ENCODE measurements at places on chromosomes 3 and 15.

GRCh38 chr3:49255112-49255511, 21.9 kb downstream of the C3orf62 start:
- DNase-seq, result no peak

GRCh38 chr15:93372208-93372864, 283.3 kb upstream of the RGMA start:
- no peak for DNase-seq

- no peak for DNase-seq
These were observed 93.4 kb downstream of the CCNL1 start for GRCh38 chr3:157066335-157067098.

GRCh38 chr3:42102571-42102970, 11.4 kb downstream of the TRAK1 start:
- DNase-seq, result no peak

DNA sequence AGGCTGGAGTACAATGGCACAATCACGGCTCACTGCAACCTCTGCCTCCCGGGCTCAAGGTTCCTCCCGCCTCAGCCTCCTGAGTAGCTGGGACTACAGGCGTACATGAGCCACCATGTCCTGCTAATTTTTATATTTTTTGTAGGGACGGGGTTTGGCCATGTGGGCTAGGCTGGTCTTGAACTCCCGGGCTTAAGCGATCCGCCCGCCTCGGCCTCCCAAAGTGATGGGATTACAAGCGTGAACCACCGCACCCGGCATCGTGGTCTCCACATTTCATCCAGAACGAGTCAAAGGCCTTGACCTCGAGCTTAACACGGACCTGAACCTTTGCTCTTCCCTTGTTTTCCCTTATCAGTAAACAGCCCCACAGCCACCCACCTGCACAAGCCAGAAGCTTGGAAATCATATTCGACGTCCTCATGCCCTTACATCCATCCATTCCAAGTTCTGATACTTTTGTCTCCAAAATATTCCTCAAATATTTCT, 1.4 kb upstream of the PTPN23 start:
- DNase-seq, result no peak

DNA sequence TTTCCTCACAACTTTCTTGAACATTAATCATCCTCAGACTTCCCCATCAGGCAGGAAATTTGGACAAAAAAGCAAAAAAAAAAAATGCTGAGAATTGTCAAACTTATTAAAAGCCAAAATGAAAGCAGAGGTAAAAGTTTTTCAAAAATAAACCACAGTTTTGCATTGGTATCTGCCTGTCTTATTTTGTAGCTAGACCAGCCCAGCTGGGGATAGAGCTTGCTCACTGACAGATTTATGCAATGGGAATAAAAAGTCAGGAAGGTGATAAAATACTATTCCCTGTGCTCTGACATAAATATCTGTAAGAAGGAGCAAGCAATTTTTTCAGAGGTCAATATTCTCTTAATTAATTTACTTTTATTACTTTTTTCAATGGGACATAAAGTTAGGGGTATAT, 1006.7 kb upstream of the ALCAM start:
- DNase-seq, result no peak

- DNase-seq, result no peak
These were observed 189.3 kb upstream of the EIF1B start for GRCh38 chr3:40120067-40120692.

GRCh38 chr3:67630666-67631362, 23.6 kb downstream of the SUCLG2 start:
- DNase-seq, result no peak

GRCh38 chr15:44414001-44414400, 13.4 kb upstream of the CTDSPL2 start:
- no peak for DNase-seq

DNA sequence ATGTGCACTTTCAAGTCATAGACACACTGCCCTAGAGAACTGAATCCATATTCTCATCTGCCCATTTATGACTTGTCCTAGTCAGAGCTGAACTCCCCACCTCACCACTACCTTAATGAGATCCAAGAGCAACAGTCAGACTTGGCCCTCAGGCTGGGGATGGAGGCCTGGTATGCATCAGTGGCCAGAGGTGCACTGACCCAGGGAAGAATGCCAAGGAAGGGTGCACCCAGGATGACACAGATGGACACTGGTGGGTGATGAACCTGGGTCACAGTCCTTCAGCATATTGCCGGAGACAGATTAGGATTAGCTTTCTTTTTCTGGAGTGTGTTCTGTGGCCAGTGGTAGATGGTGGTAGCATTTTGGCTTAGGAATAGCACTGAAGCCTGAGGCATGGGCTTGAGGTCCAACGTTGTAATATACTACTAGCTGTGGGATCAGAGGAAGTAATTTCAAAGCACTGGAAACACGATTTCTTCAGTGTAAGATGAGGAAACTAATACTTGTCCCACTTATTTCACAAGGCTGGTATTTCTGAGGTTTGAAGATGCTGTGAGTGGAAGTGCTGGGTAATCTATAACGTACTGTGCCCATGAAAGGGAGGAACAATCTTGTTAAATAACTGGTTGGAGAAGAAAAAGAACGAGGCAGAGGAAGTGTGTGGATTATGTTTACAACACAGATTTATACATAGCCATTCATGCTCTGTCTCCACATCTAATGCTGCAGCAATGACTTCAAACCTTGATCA, 265.0 kb downstream of the THRB start:
- no peak for DNase-seq

DNA sequence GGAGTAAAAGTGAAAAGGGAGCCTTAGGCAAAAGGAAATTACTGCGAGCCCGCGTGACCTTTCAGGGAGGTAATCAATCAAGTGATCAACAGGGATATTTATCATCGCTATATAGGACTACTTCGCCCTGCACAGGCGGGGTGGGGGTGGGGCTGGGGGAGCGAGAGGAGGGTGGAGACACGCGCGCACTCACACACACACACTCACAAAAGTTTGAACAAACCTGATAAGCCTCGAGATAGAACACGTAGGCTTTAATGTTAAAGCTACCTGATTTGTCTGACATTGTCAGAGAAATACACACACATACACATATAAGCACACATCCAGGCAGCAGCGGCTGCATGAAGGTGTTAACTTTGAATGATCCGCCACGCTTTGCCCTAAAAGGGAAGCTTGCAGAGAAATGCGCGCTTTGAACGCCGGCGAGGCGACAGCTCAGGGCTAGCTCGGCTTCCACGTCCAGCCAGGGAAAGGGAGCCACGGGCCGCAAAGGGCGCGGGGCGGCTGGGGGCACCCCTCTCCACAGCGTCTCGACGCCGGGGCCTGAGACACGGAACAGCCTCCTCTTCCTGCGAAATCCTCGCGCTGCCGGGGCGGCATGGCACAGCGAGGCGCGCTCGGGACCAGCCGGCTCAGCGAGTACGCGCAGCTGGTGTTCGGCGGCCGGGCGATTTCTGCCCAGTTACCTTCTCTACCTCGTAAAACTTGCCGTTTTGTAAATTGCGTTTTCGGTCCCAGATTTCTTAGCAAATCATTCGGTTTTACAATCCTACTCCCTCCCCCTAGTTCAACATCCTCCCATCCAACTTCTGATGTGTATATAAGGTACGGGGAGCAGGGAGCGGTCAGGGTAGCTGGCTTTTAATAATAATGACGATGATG, 4.8 kb upstream of the MECOM start:
- DNase-seq, result peak; percentile 65

DNA sequence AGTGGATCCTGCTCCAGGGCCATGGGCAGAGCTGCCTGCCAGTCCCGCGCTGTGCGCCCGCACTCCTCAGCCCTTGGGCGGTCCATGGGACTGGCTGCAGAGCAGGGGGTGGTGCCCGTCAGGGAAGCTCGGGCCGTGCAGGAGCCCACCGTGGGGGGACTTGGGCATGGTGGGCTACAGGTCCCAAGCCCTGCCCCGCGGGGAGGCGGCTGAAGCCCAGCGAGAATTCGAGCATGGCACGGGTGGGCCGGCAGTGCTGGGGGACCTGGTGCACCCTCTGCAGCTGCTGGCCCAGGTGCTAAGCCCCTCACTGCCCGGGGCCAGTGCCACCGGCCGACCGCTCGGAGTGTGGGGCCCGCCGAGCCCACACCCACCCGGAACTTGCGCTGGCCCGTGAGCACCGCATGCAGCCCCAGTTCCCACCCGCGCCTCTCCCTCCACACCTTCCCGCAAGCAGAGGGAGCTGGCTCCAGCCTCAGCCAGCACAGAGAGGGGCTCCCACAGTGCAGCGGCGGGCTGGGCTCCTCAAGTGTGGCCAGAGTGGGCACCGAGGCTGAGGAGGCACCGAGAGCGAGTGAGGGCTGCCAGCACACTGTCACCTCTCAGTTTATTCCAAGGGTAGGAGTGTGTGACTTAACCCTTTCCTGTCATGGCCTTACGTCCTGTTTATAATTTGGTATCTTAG, 129.3 kb downstream of the TMEM108 start:
- DNase-seq, result no peak

- DNase-seq, result no peak
These were observed 50.0 kb downstream of the CYP19A1 start for GRCh38 chr15:51288143-51289065.

DNA sequence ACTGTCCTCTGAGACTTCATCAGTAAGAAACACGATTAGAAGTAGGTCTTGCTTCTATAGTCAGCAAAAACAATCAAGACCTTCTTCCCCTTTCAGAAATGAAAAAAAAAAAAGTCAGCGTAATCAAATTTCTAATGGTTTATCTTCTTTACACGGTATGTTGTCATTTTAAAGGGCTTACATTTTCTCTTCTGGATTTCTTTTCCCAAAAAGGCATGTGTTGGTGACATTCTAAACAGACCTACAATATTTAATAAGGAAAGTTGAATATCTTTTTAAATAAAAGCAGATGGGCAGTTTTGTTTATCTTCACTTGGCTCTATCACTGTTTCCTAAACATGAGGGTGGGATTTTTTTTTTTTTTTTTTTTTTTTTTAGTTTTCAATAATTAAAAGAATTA, 197.3 kb upstream of the ADAMTS9 start:
- no peak for DNase-seq

DNA sequence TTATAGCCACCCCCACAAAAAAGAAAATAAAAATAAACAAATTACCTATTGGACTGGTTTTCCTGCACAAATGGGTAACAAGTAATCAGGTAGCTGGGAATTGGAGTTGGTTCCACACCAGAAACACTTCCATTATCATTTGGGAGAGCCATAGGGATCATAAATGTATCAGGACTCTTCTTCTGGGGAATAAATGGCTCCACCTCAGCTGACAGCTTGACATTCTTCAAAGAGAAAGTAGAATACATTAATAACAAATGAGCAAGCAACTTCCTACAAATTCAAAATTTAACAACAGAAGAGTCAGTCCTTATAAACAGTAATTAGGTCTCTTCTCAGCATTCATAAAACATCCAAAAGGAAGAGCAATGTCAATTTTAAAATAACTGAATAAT, 8.7 kb downstream of the SECISBP2L start:
- no peak for DNase-seq

DNA sequence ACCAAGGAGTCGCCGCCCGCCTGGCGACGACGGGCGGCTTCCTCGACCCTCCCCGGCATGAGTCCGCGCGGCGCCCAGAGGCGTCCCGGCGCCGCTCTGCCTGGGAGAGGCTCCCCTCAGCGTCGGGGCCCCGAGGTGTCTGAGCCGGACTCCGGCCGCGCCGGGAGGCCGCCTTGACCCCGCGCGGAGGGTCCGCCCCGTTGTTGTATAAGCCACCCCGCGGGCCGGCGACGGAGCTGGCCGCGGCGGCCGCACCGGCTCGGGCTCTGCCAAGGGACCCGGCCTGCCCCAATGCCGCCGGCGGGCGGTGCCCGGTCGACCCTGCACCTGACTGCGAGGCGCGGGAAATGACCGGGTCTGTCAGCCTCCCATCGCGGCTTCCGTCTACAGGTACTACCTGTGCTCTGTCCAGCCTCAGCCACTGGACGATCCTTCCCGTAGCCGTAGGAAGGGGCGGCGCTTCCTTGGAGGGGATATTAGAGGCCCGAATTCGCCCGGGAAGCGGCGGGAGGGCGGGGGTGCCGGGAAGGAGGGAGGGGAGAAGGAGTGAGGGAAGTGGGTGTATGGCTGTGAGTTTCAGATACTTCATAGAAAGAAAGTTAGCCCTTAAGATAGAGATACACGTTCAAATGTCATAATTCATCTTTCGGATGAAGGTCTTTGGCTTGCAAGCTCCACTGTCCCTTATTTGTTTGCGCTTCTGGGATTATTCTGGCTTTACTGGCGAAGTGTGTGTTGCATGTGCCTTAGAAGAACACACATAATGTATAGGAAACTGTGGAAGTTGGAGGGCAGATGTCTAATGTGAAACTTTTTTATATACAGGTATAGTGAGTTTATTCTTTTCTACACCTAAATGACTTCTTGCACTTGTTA, 620 bp downstream of the ABHD5 start:
- DNase-seq, result peak; percentile 44

DNA sequence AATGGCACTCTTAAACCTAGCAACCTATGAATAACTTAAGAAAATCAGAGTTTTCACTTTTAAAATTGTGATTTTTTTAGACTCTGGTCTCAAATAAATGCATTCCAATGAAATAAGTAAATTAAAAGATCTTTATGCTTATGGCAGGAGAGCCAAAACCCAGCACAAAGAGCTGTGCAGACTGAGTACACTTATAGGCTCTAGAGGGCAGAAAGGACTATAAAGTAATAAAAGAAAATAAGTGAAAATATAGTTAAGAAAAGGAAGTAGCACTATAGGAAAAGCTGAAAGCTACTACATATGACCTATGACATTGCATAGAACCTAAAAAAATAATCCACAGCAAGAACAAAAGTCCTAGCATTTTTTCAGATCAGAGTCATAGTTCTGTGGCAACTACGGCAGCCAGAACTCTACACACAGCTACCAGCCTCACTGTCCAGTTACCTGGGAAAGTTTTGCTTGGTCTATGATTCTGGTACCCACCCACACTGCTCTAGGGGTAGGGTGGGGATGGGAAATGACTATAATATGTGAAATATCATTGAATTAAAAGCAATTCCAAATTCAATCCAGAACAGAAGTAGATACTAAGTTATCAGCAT, 30.5 kb downstream of the CLASP2 start:
- DNase-seq, result no peak

- no peak for DNase-seq
These were observed 620.8 kb downstream of the FGF12 start for GRCh38 chr3:192106543-192106942.

- DNase-seq, result no peak
These were observed 45.6 kb downstream of the CPN2 start for GRCh38 chr3:194305356-194306108.

GRCh38 chr15:52424856-52425431, 103.7 kb downstream of the MYO5A start:
- DNase-seq, result no peak

DNA sequence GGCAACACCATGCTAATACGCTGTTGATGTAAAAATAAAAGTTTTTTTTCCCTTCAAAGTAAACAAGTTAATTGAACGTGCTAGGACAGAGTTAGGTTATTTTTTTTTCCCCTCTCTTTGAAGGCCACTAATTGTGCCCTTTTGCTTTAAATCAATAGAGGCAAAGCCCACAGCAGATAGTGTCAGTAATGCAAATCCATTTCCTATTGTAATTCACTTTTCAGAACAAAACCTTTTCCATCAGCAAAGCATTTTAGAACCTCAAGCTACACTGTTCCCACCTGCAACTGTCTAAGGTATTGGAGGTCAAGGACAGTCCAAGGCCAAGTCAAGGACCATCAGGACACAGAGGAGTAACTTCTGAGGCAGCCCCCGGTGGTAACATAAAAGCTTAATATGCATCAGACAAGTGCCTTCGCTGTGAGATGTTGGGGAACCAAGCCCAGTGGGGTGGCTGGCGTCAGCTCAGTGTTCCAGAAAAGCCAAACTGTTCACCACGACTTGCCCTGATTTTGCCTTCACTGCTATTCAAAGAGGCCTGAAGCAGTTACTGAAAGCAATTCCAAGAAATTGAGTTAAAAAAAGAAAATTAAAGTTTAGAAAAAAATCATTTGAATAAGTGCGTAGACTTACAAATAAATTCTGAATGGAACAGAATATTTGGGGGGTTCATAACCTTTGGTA, 65.8 kb upstream of the ICE2 start:
- no peak for DNase-seq

All from right lung (tissue), 10 donors.